ENCODE measurements at places on chromosomes 7 and 10.

- no peak for DNase-seq
Observed at GRCh38 chr7:16356301-16356958, 64.9 kb downstream of the CRPPA start.

GRCh38 chr10:120095875-120096274 lies 203.3 kb downstream of the SEC23IP start:
- DNase-seq: no peak

GRCh38 chr10:129710510-129710847 lies 243.4 kb downstream of the MGMT start:
- no peak for DNase-seq

GRCh38 chr10:24119896-24120295 lies 89.0 kb upstream of the KIAA1217 start:
- no peak for DNase-seq

GRCh38 chr10:132396494-132397035 lies 435 bp upstream of the PWWP2B start:
- DNase-seq: peak; percentile 36

GRCh38 chr7:128240696-128241386 lies at the start of gene LEP:
Gene LEP (plus strand): TSS chr7:128241278. CDS start chr7:128252019, 10,741 bp downstream.
- DNase-seq: no peak

DNA sequence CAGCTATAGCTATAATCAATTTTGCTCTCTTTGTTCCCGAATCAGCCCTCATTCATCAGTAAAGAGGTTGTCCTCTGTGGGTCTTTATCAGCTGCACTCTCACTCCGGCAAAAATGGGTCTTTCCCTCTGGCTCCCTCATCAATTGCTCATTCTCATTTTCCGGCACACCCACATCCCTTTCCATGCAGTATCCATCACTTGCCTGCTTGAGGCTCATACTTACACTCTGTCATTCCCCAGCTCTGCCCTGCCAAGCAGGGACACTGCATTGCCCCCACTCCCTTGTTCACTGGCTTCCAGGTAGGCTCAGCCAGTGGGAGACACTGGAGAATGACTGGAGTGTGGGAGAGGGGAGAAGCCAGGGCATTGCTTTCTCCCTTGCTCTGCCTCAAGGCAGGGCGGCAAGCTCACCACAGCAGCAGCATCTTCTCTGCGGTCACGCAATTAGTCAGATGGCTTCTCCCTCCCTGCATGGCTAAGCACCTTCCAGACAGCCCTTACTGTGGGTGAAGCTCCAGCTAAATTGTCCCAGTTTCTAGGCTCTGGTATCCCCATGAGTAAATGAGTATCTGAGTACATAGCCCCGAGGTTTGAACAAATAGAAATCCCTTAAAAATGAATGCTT lies 470.7 kb upstream of the LRRN3 start:
- DNase-seq: no peak

DNA sequence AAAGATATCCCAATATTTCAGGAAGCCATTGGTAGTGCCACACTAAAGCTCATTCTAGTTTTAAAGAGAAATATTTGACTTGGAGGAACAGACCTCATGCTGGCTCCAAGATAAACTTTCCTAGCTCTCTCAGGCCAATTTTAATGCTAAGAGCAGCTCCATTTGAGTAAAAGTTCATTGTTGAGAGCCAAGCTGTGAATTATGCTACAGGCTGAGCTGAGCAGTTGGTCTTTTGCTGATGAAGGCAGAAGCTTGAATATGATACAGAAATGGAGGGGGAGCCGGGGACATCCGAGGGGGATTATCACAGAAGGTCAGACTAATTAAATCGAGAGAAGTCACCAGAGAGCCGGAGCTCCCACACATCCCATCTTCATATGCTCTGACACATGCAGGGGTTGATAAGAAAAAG lies 175.7 kb upstream of the AUTS2 start:
- DNase-seq: no peak

DNA sequence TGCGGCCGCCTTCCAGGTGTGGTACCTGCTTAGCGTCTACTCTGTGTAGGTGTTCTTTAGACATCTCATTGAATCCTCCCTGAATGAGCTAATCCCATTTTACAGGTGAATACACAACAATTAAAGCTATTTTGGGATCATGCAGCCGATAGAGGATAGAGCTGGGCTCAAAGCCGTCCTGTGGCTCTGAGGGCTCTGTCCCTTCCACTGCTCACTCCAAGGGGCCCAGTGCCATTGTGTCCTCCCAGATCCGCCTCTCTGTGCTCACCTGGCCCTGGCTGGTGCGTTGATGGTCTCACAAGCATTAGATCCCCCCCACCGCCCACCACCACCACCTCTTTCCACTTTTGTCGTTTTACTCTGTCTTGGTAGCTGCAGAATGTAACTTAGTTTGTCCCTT lies 13.1 kb downstream of the NPTX2 start:
- no peak for DNase-seq

DNA sequence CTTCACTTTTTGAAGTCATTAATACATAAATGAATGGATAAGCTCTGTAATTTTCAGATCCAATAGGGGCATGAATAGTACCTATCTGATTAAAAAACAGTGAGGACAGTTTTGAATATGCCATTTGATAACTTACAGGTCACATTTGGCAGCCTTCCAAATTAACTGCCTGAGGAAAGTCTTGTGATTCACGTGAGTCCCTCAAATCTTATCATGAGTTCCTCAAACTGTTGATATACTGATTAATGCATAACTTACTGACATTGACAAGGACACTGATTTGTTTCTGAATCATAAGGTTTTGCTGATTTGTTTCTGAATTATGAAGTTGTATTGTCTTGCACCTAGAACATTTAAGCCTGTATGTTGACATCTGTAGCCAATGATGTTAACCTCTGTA lies 55.1 kb downstream of the ANKMY2 start:
- DNase-seq: no peak

GRCh38 chr7:42217548-42217947 lies 19.5 kb downstream of the GLI3 start:
- no peak for DNase-seq

DNA sequence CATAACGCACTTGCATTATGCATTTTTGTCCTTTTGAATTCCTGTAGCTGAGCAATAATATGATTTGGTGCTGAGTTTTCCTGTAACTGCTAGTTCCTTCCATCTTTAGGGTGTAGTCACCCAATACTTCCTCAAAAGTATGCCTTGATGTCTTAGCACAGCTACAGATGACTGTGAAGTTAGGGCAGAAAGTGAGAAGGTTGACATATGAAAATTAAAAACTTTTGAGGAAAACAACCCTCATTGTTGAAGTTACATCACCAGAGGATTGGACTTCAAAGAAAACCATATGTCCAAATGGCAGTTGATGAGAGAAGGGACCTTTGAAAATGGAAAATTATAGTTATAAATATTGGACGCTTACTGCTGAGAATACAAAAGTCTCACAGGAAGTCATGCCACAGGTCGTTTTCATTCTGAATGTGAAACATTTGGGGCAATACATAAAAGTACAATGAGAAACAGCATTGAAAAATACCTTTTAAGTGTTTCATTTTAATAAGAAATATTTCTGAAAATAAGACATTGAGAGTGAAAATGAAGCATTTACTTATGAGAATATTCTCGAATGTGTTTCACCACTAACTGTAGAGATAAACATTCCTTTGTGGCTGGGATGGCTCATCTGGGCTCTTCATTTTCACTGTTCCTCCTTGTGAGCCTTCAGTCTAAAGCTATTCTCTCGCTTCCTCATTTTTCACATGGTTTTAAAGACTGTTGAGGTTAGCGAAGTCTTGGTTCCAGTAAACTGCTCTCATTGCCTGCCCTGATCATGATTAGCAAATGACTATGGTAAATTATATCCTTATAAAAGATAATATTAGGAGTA lies 61.4 kb upstream of the NME8 start:
- DNase-seq: no peak

DNA sequence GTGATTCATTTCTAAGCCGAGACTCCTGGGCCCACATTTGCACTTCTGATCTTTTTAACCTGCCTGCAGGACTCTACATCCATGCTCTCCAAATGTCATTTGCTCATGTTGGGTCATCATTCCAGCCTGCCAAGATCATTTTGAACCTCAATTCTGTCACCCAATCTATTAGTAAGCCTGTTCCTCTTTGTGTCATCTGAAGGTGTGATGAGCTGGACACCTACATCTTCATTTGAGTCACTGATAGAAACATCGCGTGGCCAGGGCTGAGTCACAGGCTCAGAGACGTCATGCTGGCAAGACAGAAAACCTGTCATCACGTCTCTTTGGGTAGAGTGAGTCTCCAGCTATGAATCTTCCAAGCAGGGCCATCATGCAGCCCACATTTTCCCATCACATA lies 65.3 kb upstream of the SLF2 start:
- no peak for DNase-seq

DNA sequence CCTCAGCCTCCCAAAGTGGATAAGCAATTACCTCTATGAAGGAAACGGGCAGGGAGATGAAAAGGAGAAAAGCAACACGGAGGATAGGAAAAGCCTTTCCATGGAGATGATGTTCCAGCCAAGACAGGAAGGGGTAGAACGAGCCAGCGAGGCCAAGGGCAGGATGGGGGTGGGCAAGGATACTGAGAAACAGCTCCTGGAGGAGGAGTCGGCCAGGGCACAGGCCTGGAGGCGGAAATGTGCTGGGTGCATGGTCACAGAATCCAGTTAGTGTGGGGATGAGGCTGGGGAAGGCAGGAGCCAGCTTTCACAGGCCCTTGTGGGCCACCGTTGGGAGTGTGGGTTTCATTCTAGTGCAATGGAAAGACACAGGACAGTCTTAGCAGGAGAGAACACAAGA lies 162.6 kb downstream of the JAZF1 start:
- DNase-seq: no peak

DNA sequence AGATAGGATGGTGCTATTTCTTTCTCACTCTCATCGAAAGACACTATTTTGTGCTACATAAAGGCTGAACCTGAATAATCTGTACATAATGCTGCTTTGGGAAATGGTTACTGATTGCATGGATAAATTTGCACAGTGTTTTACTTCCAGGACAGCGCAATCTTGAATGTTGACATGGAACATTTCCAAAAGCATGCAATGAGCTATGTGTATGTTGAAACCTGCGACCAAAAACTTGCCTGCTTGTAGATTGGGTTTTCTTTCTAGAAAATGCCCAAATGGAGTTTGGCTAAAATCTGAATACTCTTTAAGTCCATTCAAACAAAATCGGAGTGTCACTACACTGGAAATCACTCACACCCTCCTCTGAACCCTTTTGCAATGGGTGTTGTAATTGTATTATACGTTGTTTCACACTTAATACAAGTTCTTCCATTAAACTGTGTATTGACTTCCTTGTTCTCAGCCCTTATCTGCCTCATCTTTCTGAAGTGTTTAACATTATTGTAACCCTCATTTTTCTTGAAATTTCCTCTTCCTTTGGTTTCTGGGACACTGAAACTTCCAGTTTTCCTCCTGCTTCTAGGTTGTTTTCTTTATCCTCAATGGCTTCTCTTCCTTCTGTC lies 73.7 kb upstream of the CAPZA2 start:
- DNase-seq: no peak

GRCh38 chr10:125823663-125824251 lies 411 bp downstream of the BCCIP start:
- DNase-seq: no peak

GRCh38 chr7:82443547-82444219 lies at the start of gene CACNA2D1:
Gene CACNA2D1 (minus strand): TSS chr7:82443777.
- DNase-seq: no peak

- DNase-seq: no peak
Observed at GRCh38 chr7:135341049-135341448, 107.4 kb downstream of the STRA8 start.

GRCh38 chr10:73634421-73634820 lies 6.9 kb downstream of the MYOZ1 start:
- DNase-seq: no peak

- no peak for DNase-seq
Observed at GRCh38 chr7:116652793-116653192, 19.2 kb upstream of the MET start.

- no peak for DNase-seq
Observed at GRCh38 chr10:59575269-59575668, 134.4 kb downstream of the SLC16A9 start.

DNA sequence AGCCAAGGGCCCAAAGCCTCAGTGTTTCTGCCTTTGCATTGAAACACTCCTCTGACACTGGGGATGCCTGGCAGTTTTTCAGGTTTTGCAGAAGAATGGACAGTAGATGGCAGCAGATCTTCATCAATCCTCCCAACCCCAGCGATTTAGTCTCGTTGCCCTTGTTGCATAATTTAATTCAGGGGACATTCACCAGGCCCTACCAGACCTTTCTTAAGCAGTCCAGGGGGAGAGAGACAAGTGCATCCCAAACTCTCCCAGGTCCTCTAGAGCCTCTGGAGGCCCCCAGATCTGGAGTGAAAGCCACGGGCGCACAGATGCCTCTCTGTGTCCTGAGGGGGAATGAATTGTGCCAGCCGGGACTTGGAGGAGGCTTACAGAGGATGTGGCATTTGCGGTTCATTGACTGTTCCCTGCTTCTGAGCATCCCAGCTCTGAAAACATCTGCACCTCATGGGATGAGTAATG lies 29.6 kb downstream of the MINDY4 start:
- peak; percentile 12 for DNase-seq

- DNase-seq: no peak
Observed at GRCh38 chr10:9275861-9276260, 1221.4 kb downstream of the GATA3 start.

GRCh38 chr7:45259966-45260646 lies 102.5 kb downstream of the RAMP3 start:
- peak; percentile 57 for DNase-seq

DNA sequence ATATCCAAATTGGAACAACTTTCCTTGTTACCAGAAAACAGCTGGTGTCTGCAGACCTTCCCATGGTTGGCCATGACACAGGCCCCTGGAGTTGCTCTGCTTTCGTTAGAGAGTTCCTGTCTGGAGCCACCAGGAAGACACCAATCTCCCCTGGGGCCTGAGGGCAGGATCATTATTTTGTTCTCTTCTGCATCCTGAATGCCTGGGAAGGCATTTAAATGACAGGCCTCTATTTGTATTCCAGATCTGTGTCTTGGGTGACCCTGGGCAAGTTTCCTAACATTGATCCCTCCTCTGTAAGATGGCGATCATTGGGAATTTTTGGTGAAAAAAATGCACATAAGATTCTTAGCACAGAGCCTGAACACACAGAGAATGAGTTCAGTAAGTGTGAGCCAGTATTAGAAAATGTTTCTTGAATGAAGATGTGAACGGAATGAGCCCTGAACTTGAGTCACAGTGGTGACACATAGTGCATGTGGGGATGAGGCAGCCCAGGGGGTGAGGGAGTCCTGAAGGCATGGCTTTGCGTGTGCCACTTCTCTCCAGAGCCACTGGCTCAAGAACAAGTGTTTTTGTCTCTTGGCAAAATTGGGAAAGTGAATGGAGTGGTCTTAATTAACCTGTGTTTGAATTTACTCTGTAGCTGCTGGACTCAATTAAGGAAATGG lies 28.4 kb downstream of the BMPER start:
- no peak for DNase-seq

GRCh38 chr10:74103560-74104258 lies 46.9 kb downstream of the AP3M1 start:
- no peak for DNase-seq

All from activated CD4-positive, alpha-beta T cell treated with anti-CD3 and anti-CD28 coated beads, Interleukin-2, amount 50 U/mL, for 24 hours (primary cell).